ENCODE measurements at places on chromosomes 12 and 14. TPM values are rescaled to one million over a fixed set of nuclear protein-coding genes. Genes with fewer than 3 reads are reported as not detected.

NELL2 gene
- total RNA-seq: 596 TPM

GRCh38 chr12:13570005-13570694 is 373.6 kb downstream of the EMP1 start:
- H3K27me3 ChIP-seq: peaks cover 51% of the 10 kb centered on the region
- H3K36me3 ChIP-seq: no peaks in the 10 kb centered on the region
- no peaks in the 10 kb centered on the region for H3K4me1 ChIP-seq
- DNase-seq: no peak

- DNase-seq: no peak
- no peaks in the 10 kb centered on the region for H3K4me1 ChIP-seq
These were observed 80.5 kb downstream of the FBXW8 start for GRCh38 chr12:116990971-116991966.

DNA sequence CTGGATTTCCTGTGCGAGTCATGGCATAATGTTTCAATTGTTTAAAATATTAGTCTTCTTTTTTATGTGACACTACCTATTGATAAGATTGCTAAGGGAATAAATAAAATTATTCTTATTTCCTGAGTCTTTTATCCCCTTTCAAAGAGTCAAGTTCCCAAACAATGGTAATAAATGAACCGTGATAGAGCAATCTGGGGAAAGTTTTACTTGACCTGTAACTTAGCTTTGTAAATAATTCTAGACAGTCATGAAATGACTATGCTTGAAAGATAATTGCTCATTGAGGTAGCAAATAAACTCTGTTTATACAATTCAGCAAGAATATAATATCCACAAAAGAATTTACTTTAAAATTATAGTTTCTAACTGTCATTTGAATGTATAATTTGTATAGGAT is 82.1 kb downstream of the TSPAN8 start:
- peaks cover 9% of the 10 kb centered on the region for H3K4me1 ChIP-seq
- H3K4me3 ChIP-seq: no peak overlapping the region
- no peak overlapping the region for H3K27ac ChIP-seq
- peak; percentile 65 for DNase-seq
- H3K36me3 ChIP-seq: no peaks in the 10 kb centered on the region
- H3K27me3 ChIP-seq: no peaks in the 10 kb centered on the region

GRCh38 chr12:6333029-6333428 is 8.8 kb downstream of the TNFRSF1A start:
- peaks cover 63% of the 10 kb centered on the region for H3K36me3 ChIP-seq
- peak overlapping the region; percentile 35 for H3K27ac ChIP-seq
- no peak overlapping the region for H3K4me3 ChIP-seq
- H3K27me3 ChIP-seq: no peaks in the 10 kb centered on the region
- DNase-seq: no peak

GPR84 gene
- total RNA-seq: not detected

DNA sequence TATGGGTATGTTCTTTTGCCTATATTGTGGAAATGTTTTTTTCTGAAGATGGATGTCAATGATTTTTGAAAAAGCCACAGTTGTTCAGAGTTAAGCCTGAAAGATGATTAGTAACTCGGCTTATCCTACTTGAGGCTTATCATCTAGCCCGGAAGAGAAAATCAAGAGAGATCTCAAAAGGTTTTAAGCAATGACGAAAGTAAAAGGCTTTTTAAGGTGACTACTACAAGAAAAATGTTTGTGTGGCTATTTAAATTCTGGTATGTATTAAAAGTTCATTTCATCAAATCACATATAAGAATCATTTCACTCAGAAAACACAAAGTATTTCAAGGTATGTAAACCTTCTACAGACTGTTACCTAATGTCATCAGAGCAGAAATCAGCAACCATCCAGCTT is 40.2 kb downstream of the HEATR5A start:
- H3K27me3 ChIP-seq: no peaks in the 10 kb centered on the region
- no peak for DNase-seq
- H3K4me3 ChIP-seq: no peak overlapping the region
- no peak overlapping the region for H3K27ac ChIP-seq
- no peaks in the 10 kb centered on the region for H3K36me3 ChIP-seq
- no peaks in the 10 kb centered on the region for H3K4me1 ChIP-seq

ASPG gene
- not detected for total RNA-seq
